ENCODE measurements at places on chromosomes 3 and 15.

DNA sequence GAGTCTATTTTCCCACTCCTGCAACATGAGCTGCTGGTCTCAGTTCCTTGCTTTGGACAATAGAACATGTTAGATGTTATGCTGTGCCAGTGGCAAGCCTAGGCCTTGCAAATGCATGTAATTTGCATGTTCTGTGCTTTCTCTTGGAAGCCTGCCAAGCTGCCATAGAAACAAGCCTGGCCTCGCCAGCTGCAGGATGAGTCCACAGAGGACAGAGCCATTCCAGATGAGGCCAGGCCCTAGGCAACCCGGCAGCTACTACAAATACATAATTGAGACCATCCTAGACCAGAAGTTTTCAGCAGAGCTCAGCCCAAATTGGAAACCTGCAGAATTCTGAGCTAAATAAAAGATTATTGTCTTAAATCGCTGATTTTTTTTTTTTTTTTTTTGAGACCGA, 39.6 kb downstream of the TRIM69 start:
- peak; percentile 32 for DNase-seq

GRCh38 chr3:127006781-127007436, 24.0 kb downstream of the PLXNA1 start:
- no peak for DNase-seq

DNA sequence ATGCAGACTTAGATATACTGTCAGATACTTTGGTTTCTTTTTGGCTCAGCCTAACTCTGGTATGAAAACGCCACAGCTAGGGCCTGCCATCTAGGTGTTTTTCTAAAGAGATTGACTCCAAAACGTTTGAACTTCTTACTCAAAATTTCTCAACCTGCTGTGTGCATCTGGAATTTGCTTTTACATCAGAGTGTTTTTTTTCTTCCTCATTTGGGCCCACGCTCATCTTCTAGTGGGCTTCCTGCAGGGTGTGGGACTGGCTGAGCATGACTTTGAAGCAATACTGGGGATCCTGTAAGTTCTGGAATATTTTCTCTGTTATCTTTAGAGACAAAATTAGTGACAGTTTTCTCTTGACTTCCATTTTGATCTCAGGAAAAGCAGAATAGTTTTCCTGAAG, 117.8 kb downstream of the NR1D2 start:
- no peak for DNase-seq

DNA sequence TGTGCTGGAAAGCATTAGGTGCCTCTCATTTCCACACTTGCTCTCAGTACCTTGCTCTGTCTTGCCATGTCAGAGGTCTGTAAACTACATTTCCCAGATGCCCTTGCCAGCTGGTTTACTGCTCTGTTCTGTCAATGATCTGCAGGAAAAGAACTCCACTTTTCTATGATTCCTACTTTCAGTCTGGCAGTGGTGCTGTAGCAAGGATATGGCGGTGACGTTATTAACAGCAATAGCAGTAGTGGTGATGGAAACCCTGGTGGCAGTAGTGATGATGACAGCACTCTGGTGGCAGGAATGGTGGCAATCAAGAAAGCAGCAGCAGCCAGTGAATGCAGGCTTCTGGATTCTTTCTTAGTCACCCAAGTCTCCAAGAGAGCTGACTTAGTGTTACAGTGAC, 665.2 kb downstream of the DIPK2A start:
- no peak for DNase-seq

DNA sequence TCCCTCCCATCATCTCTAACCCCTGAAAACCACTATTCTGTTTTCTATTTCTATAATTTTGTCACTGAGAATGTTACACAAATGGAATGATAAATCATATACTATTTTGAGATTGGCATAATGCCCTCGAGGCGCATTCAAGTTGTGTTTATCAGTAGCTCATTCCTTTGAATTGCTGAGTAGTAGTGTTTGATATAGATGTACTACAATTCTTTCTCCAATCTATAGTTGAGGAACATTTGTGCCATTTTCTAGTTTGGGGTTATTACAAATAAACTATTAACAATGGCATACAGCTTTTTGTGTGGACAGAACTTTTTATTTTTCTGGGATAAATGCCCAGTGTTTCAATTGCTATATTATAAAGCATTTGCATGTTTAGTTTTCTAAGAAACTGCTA, 86.0 kb downstream of the CCR1 start:
- no peak for DNase-seq

GRCh38 chr15:36024031-36024688, 478.2 kb upstream of the DPH6 start:
- no peak for DNase-seq

- peak; percentile 81 for DNase-seq
Observed at GRCh38 chr3:42654331-42655201, 1.1 kb downstream of the ZBTB47 start.

GRCh38 chr15:40282147-40282868, 556 bp downstream of the ANKRD63 start:
- no peak for DNase-seq

DNA sequence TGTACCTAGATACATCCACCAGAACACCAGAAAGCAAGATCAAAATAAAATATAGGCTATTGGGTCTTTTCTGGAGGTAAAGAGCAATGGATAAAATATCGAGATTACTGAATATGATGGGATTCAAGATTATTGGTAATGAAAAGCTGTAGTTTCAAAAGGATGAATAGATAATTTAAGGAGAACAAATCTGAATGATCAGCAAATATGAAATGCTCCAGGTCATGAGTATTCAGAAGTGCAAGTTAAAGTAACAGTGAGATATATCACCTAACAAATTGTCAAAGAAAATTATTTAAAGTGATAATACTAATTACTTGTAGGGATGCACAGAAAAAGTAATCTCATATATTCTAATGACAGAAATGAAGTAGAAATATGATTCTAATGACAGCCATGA, 409.6 kb upstream of the MDFIC2 start:
- DNase-seq: no peak

DNA sequence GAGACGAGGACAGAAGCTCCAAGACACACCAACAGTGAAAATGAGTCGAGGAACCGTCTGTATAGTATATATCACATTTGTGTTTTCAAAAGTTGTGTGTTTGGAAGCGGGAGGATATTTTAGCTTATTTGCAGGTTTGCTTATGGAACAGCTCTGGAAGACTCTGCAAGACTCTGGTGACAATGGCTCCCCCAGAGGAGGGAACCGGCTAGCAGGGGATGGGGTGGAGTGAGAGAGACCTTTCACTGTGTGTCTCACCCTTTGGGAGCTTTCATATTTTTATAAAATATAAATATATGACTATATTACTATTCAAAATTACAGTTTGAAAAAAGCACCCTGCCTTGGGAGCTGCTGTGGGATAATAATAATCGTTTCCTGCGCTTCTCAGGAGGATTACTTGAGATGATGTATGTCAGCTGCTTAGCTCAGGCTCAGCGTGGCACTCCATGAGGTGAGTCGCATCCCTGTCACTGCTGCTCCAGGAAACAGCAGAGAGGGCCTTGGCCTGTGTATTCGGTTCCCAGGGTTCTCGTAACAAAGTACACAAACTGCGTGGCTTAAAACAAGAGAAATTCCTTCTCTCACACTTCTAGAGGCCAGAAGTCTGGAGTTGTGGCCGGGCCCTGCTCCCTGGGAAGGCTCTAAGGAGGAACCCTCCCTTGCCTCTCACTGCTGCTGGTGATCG, 183.9 kb downstream of the FAM43A start:
- no peak for DNase-seq

GRCh38 chr15:75597667-75598341, 18.7 kb upstream of the PTPN9 start:
- DNase-seq: no peak

DNA sequence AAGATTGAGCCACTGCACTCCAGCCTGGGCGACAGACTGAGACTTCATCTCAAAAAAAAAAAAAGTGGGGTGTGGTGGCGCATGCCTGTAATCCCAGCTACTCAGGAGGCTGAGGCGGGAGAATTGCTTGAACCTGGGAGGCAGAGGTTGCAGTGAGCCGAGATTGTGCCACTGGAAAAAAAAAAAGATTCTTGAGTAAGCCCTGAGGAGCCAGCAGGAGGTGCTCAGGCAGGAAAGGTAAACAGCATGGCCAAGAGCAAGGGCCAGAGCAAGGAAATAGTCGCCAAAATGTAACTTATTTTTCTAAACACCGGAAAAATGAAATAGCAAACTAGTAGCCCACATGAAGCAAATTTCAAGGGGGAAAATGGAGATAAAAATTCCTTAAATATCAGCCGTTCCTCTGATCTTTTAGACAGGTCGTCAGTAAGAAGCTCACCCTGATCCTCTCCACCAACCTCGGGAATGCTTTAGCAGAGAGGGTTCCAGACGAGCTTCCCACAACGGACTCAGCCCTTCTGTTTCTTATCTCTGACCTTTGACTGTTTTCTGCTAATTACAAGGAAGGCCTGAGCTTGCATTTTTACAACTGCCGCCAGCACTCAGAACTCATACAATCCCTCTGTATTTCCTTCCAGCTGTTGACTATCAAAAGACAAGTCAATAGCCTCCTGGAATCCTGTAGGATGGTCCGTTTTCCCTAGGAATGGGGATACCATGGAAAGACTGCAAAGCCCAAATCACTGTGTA, 45.0 kb upstream of the AKAP13 start:
- no peak for DNase-seq

DNA sequence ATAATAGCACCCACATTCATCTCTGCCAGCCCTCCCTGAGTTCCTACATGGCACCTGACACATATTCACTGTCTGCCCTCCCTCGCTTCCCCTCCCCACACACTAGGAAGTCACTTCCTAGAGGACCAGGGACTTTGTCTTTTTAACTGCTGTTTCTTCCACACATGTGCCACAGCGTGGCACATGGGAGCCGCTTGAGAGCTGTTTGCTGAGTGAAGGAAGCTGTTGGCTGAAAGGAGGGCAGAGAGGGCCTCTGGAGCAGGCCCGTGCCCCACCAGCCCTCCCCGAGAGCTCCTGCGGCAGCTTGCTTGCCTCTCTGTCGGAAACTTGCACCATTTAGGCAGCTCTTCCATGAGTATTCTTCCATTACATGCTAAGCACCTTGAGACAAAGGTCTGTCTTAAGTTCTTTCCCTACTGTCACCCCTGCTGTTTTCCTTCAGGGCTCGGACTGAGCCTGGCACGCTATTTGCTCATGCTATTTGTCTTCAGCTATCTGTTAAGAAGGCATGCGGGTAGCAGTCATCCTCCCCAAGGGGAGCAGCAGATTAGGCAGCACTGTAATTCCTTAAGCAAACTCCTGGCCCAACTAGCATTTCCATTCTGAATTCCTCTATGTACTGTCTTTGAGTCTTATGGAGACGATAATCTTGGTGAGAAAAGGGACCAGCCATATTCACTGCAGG, 72.2 kb downstream of the CACNA1D start:
- no peak for DNase-seq

DNA sequence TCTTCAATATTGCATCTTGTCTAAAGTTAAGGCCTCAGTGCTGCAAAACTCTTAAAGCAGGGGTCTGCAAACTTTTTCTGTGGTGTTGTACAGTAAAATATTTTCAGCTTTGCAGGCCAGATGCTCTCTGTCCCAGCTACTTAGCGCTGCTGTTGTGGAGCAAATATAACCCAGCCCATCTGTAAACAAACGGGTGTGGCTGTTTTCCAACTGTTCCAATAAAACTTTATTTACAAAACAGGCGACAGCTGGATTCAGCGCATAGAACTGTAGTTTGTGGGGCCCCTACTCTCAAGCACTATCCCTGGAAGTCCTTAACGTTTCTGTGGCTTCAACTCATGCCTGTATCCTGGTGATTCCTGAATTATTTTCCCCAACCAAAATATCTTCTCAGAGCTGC, 365.0 kb downstream of the FOXP1 start:
- DNase-seq: no peak

GRCh38 chr3:94114666-94115065, 51.8 kb downstream of the NSUN3 start:
- no peak for DNase-seq

- no peak for DNase-seq
Observed at GRCh38 chr3:95719481-95719880, 1094.9 kb upstream of the EPHA6 start.

GRCh38 chr3:10370429-10370828, 49.5 kb upstream of the SEC13 start:
- no peak for DNase-seq

- no peak for DNase-seq
Observed at GRCh38 chr3:140972833-140973232, 31.2 kb downstream of the SLC25A36 start.

GRCh38 chr15:31447931-31448634, 121.4 kb downstream of the KLF13 start:
- no peak for DNase-seq

DNA sequence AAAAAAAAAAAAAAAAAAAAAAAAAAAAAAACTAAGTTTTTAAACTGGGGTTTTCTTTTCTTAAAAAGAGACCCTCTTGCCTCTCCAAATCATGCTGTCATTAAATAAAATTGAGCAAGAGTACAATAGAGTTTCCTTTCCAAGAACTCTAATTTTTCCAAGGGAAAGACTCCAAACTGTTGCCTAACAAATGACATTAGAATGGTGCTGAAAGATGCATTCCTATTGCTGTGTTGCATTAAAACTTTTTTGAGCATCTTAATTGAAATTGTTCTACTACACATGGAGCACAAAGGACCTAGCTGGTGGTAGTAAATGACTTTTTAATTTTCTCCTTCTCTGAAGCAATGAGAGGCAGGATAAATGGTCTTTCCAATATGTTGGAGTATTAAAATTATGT, 469.1 kb upstream of the ARHGEF26 start:
- DNase-seq: peak; percentile 23

GRCh38 chr3:169787120-169787519, 13.9 kb downstream of the MYNN start:
- no peak for DNase-seq

- DNase-seq: no peak
Observed at GRCh38 chr15:78968539-78969271, 23.9 kb upstream of the CTSH start.

GRCh38 chr15:98774756-98775497, 126.6 kb downstream of the IGF1R start:
- DNase-seq: no peak

DNA sequence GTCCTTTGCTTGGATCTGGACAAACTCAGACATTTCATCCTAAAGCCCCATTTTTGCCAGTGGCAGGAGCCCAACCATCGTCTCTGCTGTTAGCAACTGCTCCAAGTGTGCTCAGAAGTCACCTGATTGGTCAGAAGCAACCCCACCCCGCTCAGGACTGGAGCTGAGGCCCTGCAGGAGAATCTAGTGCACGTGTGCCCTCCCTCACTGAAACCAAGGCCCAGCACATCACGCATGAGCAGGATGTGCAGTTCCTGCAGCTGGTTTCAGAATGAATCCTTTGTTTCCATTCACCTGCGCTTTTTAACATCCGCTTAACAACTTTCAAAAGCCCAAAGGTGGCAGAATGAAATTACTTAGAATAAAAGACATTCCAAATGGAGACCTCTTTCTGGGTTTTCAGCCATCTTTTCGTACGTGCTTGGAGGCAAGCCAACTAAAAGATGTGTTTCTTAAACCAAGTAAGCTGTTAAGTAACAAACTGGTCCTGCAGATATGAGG, 81.2 kb downstream of the SRGAP3 start:
- DNase-seq: peak; percentile 33

- no peak for DNase-seq
Observed at GRCh38 chr3:152638707-152639450, 196.1 kb upstream of the P2RY1 start.

- DNase-seq: no peak
Observed at GRCh38 chr15:57849317-57849716, 142.8 kb downstream of the POLR2M start.

- no peak for DNase-seq
Observed at GRCh38 chr15:52617026-52617425, 48.2 kb upstream of the ARPP19 start.
